ENCODE measurements at places on chromosomes 7 and 10.

GRCh38 chr10:21525367-21526187 is at the start of gene SKIDA1:
SKIDA1 (minus strand) TSS chr10:21525682; CDS start chr10:21517822, 7,860 bp downstream.
- no peak for DNase-seq

DNA sequence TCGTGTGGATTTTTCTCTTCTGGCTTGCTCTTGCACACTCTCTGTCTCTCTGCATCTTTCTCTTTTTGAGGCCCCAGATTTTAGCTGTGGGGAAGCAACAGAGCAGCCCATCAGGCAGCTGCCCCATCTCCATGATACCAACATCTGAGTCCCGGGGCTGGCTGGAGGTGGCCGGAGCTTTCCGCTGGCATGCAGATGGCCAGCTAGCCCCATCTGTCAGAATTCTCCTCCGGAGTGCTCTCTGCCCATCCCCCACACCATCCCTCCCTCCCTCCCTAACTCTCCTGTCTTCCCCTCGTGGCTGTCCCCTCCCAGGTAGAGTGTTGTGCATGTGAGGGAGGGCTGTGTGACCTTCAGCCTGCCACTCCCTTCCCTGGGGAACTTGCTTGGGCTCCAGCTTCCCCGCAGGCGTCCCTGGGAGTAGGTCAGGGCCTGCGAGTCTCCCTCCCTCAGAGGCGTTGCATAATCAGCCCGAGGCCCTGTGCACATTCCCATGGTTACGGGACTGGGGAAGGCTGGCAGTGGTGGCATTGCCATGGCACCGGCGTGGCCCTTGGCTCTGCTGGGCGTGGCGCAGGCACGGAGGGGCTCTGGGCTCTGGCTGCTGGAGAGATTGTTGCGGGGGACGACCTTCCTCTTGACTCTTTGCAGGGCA is 24.7 kb downstream of the GHRHR start:
- peak; percentile 55 for DNase-seq

GRCh38 chr7:124113045-124113444 is 80.2 kb upstream of the TMEM229A start:
- no peak for DNase-seq

DNA sequence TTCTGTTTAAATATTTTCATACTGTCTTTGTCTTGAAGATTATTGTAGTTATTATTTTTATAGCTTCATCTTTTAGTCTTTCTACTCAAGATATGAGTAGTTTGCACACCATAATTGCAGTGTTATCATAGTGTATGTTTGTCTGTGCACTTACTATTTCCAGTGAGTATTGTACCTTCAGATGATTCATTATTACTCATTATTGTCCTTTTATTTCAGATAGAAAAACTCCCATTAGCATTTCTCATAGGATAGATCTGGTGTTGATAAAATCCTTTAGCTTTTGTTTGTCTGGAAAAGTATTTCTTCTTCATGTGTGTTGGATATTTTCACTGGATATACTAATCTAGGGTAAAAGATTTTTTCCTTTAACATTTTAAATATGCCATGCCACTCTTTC is 646.2 kb upstream of the GRM3 start:
- DNase-seq: no peak

- no peak for DNase-seq
Observed at GRCh38 chr10:128538671-128539070, 412.4 kb upstream of the MKI67 start.

DNA sequence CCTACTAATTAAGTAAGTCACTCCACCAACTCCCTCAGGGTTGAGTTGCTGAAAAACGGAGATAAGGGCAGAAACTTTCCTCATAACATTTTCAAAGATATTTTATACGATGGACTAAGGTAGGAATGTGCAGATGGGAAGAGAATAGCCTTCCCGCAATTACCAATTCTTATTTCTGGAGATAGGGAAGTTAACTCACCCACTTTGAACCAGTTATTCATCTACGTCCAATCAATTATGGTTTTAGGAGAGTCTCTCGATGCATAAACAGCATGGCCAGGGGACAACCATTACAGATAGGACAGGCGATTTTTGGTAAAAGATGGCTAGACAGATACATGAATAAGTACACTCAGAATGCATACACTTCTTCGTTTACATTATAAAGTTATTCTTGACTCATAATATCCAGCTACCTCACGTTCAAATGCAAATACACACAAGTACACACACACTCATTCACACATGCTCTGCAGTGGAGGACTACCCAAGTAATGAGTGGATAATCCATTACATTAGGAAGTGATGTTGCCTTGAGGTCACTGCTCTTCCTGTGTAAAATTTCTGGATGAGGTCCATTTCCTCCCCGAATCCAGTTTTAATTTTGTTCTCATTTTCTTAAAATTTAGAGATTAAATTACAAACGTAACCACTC is 25.2 kb upstream of the IMMP2L start:
- DNase-seq: no peak

DNA sequence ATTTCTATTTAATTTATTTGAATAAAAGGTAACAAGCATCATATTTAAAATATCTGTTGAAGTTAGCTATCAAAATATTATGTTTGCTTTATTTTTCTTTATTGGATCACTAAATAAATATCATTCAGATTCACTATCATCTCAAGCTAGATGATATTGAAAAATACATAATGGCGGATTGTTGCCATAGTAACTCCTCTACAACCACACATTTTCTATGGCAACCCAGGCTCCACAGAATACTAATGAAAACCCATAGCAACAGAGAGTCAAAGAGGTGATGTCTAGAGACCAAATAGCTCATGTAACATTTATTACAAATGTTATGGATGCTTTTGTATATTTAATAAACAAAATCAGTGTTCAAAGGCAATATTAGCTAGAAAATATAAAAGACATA is 148.9 kb upstream of the CDK1 start:
- DNase-seq: no peak

DNA sequence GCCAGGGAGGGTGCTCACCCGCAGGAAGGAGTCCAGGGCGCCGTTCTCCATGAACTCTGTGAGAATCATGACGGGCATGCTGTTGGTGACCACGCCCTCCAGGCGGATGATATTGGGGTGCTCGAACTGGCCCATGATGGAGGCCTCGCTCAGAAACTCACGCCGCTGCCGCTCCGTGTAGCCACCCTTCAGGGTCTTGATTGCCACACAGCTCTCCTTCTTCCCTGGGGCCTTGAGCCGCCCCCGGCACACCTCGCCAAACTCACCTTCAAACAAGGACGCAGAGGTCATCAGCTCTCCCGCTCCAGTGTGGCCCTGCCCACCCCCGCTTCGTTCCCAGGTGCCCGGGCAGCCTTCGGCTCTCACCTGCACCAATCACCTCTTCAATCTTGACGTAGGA is 14.6 kb downstream of the EPHB4 start:
- DNase-seq: no peak

DNA sequence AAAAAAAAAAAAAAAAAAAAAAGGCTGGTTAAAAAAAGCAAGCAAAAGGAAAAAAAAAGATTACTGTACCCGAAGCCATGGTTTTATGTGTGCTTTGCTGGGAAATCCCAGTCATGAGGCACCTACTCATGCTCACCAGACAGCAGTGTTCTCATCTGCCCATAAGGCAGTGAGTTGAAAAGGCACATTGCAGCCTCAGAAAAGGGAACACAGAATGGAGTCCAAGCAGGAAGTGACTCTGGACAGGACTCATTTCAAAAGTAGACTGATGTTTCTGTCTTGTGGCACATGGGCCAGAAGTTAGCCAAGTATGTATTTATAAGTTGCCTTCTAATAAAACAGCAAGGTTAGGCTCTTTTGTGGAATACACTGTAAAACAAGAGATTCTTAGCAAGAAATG is 40.2 kb downstream of the PDSS1 start:
- DNase-seq: peak; percentile 67

- DNase-seq: no peak
Observed at GRCh38 chr7:140526214-140526613, 46.9 kb upstream of the MKRN1 start.

- no peak for DNase-seq
Observed at GRCh38 chr7:99642027-99642426, 25.3 kb downstream of the ZSCAN25 start.

DNA sequence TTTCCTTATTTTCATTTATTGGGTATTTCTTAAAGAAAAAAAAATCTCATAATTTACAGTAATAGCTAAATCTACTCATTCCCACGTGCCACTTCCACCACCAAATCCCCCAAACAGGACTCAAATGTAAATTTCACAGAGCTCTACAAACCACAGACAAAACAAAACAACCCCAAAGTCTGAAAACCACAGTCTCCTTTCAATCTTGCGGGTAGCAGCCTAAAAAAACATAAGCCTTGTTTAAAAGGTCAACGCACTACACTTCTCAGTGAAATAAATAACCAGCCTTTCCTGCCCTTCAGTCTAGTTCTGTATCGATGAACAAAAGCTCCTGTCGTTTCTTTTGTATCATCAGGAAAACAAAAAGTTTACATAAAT is 121.8 kb upstream of the AFAP1L2 start:
- DNase-seq: no peak

GRCh38 chr10:122526892-122527291 is 33.7 kb upstream of the DMBT1 start:
- DNase-seq: no peak

GRCh38 chr7:76330261-76330660 is 27.8 kb downstream of the HSPB1 start:
- no peak for DNase-seq

- DNase-seq: no peak
Observed at GRCh38 chr7:119988401-119988800, 284.6 kb upstream of the KCND2 start.

DNA sequence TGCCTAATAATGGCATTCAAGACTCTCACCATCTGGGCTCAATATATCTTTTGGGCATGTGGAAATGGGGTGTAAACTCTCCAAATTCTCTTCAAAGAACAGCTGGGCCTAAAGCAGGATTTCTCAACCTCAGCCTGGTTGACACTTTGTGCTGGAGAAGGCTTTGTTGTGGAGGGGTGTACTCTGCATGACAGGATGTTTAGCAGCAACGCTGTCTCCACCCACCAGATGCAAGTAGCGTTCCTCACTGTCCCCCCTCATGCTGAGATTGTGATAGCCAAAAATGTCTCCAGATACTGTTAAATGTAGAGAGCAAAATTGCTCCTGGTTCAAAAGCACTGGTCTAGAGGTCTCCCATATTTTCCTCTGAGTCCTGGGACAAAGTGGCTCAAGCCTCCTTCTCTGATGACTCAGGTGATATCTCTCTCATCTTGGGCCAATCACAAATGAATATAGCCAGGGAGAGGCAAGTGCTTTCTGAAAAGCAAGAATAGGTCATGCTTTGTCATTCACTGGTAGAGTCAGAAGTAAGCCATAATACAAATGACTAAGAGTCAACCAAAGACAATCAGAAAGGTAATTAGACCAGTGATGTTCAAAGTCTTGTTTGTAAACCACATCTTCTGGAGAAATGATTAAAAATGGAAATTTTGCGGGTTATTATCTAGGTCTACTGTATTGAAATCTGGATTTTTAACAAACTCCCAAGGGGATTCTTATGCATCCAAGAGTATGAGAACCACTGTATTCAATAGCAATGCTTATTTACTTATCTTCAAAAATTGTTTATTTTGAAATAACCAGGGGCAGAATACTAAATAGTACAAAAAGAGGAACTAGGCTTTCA is 330.8 kb downstream of the PTEN start:
- no peak for DNase-seq

DNA sequence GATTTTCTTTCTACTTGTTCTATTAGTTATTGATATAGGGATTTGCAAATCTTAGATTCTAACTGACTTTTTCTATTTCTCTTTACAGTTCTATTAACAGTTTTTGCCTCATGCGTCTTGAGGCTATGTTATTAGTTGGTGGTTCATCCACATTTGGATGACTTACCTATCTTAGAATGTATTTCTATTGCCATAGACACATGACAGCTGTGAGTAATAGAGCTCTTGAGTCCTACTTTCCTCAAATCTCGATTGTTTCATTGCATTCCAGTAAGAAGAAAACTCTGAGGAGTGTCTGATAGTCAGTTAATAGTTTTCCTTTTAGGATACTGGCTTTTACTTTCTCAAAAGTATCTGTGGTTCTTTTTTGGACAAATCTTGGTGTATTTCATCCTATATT is 241.4 kb upstream of the ZNF32 start:
- no peak for DNase-seq

GRCh38 chr10:17836942-17837341 is 27.8 kb downstream of the MRC1 start:
- DNase-seq: no peak

DNA sequence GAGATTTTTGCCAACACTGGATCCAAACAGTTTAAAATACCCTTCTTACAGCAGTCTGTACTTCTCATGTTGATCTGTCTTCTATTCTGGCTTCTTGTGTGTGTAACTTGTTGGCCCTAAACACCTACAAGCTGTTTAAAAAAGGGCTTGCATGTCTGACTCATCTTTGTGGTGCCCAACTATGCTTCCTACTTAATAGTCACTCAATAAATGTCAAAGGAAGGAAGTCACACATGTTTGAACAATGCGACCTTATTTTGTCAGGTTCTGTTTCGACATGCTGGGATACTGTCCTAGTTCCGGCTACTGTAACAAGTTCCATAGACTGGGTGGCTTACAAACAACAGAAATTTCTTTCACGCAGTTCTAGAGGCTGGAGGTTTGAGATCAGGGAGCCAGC is 9.4 kb upstream of the GRK5 start:
- DNase-seq: no peak

- DNase-seq: no peak
Observed at GRCh38 chr10:115659616-115660015, 566.5 kb downstream of the ATRNL1 start.

- no peak for DNase-seq
Observed at GRCh38 chr7:92279396-92280031, 33.7 kb downstream of the ANKIB1 start.

DNA sequence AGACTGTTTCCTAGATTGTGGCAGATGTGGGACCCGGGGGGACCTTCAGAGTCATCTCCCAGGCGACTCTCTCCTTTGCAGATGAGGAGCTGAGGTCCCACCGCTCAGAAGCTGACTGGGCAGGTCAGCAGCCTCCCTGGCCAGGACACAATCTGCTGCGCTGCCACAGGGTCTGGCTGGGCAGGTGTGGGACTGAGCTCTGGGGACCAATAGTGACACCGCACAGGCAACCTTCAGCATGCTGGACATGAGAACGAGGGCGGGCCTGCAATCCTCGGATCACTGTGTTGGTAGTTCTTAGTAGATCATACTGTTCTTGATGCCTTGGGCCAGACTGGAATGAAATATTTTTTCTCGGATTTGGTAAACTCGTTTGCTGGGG is 20.5 kb upstream of the CRYGN start:
- no peak for DNase-seq

GRCh38 chr7:28666154-28666553 is 253.8 kb downstream of the CREB5 start:
- no peak for DNase-seq

- no peak for DNase-seq
Observed at GRCh38 chr7:40815512-40815911, 680.7 kb downstream of the SUGCT start.
